Activated T-helper 1 cell treated with anti-CD3 and anti-CD28 coated beads, Interleukin-2, amount 50 U/mL, for 16 hours (primary cell): ENCODE measurements at places on chromosomes 1 and 21.

GRCh38 chr1:88609051-88609450, 75.0 kb upstream of the PKN2 start:
- no peak for DNase-seq

- no peak for DNase-seq
These were observed 43.4 kb downstream of the URB1 start for GRCh38 chr21:32349333-32349944.

DNA sequence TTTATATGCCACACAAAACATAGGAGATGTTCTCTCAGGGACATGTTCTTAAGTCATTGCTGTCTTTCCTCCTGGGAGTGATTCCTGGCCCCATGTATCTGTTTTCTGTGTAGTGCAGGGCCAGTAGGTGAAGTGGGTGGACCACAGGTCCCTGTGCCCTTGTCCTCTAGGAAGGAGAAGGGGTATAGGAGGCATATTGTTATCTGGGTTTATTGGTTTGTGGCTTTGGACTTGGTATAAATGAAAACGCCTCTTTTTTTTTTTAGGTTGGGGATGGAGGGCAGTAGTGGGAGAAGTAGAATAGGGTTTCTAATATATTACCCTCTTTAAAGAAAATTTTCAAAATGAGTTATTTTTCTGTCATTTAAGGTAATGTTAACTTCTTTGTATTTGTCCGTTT, 29.4 kb downstream of the DYRK1A start:
- no peak for DNase-seq

DNA sequence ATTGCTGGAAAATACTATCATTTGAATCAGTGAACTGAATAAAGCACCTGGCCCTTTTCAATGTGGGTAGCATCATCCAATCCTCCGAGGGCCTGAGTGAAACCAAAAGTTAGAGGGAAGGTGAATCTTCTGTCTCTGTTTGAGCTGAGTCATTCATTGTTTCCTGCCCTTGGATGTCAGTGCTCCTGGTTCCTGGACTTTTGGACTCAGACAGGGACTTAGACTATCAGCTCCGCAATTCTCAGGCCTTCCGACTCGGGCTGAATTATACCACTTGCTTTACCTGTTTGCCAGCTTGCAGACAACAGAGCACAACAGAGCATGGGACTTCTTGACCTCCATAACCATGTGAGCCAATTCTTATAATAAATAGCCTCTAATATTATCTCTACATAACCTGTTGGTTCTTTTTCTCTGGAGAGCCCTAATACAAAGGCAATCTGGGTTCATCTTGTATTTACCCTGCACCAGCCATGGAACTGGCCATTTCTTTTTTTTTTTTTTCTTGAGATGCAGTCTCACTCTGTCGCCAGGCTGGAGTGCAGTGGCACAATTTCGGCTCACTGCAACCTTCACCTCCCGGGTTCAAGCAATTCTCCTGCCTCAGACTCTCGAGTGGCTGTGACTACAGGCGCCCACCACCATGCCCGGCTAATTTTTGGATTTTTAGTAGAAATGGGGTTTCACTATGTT, 19.2 kb upstream of the VASH2 start:
- no peak for DNase-seq

DNA sequence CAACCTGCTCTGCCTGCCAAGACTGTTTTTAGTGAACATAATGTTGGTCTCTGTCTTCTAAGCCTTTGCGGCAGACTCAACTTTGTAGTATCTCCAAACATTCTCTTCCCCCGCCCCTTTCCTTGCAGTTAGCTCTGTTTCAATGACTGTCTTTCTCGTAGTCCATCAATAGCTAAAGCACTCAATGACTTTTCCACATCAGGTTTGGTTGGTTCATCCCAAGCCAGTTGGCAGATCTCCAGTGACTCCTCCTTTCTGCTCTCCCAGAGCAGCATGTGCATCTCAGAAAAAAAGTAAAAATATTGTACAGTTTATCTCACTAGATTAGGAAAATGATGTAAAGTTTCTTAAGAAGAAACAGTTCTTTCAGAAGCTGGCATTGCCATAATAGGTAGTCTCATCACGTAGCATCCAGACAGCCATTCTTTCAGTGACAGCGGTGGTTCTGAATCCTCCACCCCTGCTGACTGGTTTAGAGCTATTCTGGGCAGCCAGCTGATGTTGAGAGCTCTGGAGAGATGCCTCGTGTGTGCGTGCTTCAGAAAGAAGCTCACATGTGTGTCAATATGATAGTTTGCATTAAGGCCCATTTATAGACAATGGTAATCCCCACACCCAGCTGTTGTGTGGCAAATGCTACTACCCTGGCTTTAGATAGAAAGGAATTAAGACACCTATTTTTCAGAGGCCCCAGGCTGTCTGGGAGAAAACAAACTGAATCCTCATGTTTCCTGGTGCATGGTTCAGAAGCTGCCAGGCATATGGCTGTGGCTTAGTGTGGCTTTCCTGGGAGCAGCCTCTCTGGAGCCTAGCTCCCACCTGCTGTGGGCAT, 53.2 kb downstream of the CNN3 start:
- DNase-seq, result no peak

DNA sequence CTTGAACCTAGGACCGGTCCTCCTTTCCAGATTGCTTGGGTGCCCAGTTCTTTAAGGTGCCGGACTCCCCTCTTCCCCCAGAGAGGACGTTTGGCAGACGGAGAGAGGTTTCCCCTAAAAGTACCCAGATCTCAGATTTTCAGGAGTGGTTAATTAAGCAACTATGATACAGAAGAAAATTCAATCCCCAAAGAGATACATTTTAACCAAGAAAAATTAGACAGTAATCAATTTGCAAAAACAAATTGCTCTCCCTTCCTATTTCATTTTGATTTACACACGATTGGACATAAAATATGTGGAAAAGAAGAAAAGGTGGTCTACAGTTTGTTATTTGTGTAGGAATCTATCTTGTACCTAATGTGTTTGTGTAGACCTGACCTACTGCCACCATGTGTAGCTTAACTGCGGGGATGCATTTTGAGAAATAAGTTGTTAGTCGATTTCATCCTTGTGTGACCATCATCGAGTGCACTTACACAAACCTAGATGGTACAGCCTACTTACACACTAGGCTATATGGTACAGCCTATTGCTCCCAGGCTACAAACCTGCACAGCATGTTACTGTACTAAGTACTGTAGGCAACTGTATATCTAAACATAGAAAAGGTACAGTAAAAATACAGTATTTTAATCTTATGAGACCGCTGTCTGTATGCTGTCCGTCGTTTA, 755 bp downstream of the RPAP2 start:
- DNase-seq, result no peak

DNA sequence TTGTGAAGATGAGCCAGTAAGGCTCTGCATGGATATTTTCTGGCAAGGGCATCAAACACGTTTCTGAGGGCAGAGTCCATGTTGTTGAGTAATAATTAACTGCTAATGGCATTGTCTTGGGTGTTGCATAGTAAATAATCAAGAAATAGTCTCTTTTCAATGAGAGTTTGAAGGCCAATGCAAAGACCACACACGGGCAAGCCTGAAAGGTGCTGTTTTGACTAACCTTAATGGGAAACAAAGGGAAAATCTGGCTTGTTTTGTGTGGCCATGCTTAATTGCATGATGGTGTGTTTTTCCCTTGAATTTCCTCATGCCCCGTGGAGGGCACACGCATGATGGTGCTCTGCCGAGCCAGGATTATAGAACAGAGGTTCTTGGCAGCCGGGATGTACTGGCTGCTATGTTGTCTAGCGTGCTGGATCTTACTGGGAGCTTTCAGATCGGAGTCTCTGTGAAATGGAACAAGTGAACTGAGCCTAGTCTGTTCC, 127.6 kb downstream of the NOS1AP start:
- DNase-seq, result no peak

- DNase-seq, result no peak
These were observed 299.9 kb upstream of the PLD5 start for GRCh38 chr1:242824435-242824834.

DNA sequence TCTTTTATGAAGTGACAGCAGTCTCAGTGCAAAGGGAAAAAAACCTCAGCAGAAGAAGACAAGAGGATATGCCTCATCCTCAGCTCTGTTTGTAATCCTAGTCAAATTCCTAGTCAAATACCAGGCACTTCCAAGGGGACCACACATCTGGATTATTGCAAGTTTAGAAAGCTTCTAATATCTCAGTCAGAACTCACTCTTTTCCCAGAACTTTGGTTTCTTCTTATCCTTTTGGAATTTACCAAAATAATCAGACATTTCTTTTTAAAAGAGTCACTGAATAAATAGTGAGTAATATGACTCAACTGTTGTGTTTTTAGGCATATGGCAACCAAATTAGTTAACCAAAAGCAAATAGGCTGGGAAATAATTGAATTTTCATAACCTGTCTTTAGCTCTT, 47.8 kb downstream of the PRRX1 start:
- no peak for DNase-seq

DNA sequence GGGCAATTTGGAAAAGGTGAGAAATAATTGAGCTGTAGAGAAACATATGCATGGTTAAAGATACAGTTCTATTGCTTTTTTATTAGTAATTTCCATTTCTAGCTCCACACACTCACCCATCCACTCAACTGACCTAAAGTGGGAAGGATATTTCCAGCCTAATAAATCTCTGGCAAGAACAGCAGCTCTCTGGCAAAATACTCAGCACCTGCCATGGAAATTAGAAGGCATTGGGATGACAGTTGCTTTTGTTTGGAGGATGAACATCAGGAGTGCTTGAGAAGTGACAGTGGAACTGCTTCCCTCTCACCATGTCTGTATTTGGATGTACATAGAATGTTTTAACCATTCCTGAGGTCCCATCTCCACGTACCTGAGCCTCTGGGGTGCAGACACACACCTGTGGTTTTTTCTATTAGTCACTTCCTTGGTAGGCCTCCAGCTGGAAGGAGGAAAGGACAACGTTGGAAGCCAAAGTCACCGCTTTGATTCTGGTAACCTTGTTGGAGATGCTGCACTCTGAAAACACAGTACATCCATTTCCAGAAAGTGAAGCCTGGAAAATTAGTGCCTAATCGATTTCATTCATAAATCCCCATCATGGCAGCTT, 62.3 kb upstream of the RUNX1 start:
- DNase-seq, result no peak

- DNase-seq, result no peak
These were observed 43.8 kb upstream of the DIP2A start for GRCh38 chr21:46414965-46415275.

DNA sequence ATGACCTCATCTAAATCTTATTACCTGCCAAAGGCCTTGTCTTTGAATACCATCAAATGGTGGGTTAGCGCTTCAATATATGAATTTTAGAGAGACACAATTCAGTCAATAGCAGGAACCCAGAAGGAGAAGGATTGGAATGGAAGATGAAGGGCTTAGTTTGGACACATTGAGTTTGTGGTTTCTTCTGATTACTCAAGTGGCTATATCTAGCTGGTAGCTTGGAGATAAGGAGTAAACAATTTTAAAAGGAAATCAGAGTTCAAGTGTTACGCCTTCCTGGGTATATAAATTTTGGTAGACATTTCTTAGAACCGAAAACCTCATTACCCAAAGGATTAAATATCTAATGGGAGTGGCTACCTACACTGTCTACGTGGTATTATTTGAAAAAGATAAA, 80.2 kb downstream of the RGS2 start:
- no peak for DNase-seq

DNA sequence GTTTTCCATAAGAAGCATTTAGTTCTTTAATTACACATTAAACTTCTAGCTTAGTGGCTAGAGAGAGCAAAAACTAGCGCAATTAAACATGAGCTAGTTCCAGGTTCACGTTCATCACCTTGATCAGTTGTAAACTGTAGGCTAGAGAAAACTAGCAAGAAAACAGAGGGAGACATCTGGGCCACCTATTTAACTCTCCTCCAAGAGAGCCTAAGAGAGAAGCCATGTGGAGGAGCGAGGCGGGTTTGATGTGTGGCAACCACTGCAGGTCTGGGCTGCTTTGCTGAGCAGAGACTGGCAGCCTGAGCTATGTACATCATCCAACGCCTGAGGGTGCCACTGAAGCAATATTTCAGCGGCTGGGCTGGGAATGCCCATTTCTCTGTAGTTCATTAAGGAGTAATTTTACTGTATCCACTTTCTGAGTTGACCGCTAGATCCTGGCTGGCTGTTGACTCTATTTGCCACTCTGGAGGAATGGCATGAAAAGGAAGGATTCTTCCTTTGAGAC, 252.9 kb downstream of the DYRK1A start:
- no peak for DNase-seq

GRCh38 chr1:8397511-8397910, 79.6 kb downstream of the SLC45A1 start:
- DNase-seq, result no peak

GRCh38 chr1:109218516-109218915, 4.8 kb downstream of the SARS1 start:
- no peak for DNase-seq

DNA sequence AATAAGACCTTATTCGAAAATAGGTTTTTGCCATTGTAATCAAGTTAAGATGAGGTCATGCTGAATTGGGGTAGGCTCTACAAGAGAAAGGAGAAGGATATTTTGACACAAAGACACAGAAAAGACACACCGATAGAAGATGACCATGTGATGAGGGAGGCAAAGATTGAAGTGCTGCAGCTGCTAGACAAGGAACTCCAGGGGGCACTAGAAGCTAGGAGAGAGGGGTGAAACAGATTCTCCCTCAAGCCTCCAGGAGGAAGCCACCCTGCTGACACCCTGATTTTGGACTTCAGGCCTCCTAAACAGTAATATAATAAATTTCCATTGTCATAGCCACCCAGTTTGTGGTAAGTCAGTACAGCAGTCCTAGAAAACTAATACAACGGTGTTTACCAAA, 506.8 kb upstream of the CAMK1G start:
- no peak for DNase-seq

- no peak for DNase-seq
These were observed 1640.2 kb upstream of the PRMT6 start for GRCh38 chr1:105416261-105416660.

DNA sequence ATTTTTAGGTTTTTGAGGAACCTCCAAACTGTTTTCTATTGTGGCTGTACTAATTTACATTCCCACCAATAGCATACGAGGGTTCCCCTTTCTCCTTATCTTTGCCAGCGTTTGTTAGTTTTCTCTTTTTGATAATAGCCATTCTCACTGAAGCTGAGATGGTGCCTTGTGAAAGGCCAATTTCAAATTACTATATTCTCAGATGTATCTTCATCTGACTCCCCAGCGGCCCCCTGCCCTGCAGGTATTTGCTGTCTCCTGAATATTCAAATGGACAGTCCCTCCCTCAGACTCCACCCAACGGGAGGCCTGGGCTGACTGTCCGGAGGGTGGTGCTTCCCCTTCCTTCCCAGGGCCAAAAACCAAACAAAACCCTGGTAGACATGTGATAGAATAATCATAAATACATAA, 33.5 kb upstream of the TARBP1 start:
- no peak for DNase-seq

- no peak for DNase-seq
These were observed 106.1 kb upstream of the CHODL start for GRCh38 chr21:18138507-18138906.

DNA sequence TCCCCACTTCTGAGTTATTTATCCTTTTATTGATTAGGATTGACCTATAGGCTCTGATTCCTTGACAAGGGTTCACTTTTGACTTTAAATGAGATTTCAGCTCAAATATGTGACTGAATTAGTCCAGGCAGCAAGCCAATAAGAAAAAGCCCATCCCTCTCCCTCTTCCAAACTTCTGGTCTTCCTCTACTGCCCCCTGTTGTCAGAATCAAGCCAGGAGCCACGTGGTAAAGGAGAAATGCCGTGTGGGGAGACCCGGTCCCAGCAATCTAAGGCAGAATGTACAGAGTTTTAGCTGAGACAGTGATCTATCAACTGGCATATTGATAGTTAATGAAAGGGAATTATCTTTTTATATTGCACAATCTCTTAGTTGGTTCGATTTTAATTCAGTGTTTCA, 5.2 kb downstream of the ADAMTS5 start:
- no peak for DNase-seq
